ENCODE measurements at places on chromosomes 1 and 21. TPM values are rescaled to one million over a fixed set of nuclear protein-coding genes. Genes with fewer than 3 reads are reported as not detected.

GMEB1 gene
- total RNA-seq: 12.7 TPM

ALX3 gene
- total RNA-seq: not detected

RGS1 gene
- not detected for total RNA-seq

NGF gene
- total RNA-seq: not detected

MAP3K21 gene
- 33.6 TPM for total RNA-seq

VWA1 gene
- 78.9 TPM for total RNA-seq

PIAS3 gene
- 40.1 TPM for total RNA-seq

GRCh38 chr1:207826557-207827487, 75.0 kb downstream of the CD46 start:
- DNase-seq: peak; percentile 48

DNA sequence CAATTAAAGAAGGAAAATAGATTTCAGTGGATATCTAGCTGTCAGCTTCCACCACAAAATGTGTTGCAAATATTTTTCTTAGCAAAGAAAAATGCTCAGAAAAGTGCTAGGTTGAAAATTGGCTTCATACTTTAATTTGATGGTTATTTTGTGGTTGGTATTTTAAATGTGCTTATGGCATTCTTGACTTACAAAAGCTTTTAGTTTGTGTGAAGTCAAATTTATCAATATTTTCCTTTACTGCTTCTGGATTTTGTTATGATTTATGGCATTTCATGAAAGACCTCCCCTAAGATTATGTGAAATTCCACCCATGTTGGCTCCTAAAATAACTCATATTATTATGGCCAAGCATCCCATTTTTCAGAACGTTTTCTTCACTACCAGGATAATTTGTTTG, 51.5 kb downstream of the PSMG1 start:
- DNase-seq: no peak

DNA sequence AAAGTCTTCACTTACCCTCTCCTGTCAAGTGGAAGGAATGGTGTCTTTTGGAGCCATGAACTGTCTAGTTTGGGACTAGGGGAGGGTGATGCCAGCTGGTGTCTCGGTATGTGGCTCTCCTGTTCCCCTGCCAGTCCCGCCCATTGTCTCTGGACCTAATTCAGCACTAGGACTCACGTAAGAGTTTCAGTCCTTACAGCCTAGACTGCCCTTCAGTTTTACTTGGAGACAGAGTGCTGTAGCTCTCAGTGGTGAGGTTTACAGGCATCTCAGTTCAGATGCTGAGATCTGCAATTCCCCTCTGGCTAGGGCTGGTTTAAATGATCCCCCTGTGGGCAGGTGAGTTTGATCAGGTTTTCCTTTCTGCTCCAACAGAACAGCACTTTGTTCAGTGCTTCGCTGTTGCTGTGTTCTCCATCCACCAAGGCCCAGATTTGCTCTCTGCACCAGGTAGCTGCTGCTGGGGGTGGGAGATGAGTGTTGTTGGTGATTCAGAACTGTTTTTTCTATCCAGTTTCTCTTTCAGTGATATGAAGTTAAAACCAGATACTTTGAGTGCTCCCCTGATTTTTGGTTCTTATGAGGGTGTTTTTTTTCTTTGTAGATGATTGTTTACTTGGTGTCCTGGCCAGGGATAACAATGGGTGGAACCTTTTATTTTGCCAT, 198.3 kb upstream of the RNPC3 start:
- no peak for DNase-seq

- DNase-seq: peak; percentile 87
These were observed 16.5 kb downstream of the STK40 start for GRCh38 chr1:36369061-36369861.

DNA sequence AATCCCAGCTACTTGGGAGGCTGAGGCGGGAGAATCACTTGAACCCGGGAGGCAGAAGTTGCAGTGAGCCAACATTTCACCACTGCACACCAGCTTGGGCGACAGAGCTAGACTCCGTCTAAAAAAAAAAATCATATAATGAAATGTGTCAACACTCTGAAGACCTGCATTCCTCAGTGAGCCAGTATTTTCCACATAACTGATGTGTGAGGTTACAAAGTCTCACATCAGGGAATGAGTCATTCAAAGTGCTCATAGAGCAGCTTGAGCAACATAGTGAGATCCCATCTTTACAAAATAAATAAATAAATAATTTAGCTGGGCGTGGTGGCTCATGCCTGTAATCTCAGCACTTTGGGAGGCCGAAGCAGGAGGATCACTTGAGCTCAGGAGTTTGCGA, 65.5 kb downstream of the CASZ1 start:
- peak; percentile 10 for DNase-seq

- peak; percentile 42 for DNase-seq
These were observed 65.2 kb upstream of the MARK1 start for GRCh38 chr1:220462752-220463151.

DNA sequence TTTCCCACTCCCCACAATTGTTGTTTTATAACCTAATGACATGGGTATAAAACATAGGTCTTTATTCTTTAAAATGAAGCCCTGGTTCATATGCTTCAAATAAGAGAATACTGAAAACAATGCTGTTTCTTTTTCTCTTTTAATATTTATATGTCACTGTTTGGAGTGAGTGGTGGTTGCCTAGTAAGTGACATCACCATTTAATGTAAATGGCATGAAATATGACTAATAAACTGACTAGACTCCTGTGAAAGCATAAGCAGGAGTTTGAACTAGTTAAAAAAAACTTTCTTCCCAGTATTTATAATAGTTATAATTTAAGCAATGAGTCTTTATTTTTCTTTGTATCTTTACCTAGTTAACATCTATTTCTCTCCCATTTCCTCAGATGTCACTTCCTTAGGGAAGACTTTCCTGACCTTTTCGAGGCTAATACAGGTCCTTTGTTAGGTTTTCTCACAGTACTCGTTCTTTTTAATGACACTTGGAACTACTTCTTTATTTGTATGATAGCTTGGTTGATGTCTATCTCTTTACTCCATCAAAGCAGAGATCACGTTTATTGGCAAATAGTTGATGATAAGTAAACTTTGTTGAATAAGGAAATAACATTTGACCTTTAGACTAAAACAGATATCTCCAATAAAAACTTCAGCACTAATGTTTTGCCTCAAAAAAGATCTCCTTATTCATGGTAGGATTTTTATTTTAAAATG, 105.4 kb upstream of the PDC start:
- DNase-seq: no peak

DNA sequence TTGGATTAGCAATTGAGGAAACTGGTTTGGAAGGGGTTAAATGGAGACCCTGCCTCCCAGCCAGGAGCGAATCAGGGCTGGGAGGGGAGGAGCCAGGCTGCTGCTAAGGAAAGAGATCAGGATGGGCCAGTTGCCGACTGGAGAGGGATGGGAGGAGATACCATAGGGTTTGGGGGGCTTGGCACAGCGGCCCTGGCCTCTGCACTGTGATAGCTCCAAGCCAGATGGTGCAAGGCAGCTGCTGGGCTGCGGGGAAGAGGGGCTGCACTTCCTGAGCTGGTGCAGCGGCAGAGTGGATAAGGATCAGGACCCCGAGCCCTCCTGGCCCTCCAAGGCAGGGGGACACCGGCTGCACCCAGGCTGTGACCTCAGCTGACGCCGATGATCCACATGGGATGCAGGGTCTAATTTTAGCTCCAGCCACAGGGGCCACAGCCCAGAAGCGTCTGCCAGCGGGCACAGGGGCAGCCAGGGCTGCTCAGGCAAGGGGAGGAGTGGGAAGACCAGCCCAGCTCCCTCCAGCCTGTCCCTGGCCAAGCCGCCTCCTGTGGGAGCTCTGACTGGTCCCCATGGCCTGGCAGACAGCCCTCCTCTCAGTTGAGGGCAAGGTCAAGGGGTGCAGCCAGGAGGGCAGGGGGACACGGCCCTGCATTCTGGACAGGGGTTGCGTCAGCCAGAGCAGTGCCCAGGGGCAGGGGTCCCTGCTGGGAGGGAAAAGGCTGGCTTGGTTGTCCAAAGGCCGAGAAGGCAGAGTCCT, at the start of gene EXTL1:
Gene EXTL1 (plus strand): TSS at position 129 of the 757 bp plus-strand sequence. CDS start 872 bp downstream, outside the sequence.
- DNase-seq: no peak

GRCh38 chr1:199837321-199837720, 190.2 kb upstream of the NR5A2 start:
- DNase-seq: no peak

DNA sequence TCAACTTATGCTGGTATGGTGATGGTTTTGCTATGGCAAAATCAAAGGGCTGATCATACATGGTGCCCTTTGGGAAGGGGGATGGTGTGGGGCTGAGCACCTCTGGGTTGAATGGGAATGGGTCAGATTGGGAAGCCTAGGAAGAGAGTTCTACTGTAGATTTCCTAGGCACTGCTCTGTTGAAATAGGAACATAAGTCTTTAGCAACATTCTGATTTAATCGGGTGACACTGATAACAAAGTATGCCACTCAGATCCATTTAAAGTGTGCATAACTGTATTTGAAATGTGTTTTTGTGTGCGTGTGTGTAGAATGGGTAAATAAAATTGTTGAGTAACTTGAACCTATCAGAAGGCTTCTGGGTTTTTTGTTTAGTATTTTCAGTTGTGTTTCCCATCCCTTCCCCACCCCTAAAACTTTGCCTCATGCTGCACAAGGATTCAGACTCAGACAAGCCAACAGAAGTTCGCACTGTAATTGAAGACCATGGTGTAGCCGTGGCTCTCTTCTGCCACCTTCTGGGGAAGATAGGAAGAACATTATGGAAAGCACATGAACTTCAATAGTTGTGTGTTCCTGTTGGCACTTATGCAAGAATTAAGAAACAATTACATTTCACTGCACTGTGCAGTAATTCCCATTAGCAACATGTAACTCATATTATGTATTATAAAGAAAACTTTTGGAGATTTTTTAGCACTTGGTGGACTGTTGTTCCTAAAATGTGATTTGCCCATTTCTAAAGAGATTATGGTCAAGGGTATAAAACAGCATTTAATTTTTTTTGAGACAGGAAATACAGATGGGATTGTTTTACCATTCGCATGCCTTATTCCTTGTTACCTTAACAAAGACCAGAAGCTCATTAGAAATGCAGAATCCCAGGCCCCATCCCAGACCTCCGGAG, 10.9 kb upstream of the C4BPB start:
- DNase-seq: peak; percentile 83

All from Calu3 (cell line).